ENCODE measurements at places on chromosomes 7 and 10. TPM values are rescaled to one million over a fixed set of nuclear protein-coding genes. Genes with fewer than 3 reads are reported as not detected.
A peak's percentile ranks its signal among the peaks of the same experiment; 100 is the strongest.

DNA sequence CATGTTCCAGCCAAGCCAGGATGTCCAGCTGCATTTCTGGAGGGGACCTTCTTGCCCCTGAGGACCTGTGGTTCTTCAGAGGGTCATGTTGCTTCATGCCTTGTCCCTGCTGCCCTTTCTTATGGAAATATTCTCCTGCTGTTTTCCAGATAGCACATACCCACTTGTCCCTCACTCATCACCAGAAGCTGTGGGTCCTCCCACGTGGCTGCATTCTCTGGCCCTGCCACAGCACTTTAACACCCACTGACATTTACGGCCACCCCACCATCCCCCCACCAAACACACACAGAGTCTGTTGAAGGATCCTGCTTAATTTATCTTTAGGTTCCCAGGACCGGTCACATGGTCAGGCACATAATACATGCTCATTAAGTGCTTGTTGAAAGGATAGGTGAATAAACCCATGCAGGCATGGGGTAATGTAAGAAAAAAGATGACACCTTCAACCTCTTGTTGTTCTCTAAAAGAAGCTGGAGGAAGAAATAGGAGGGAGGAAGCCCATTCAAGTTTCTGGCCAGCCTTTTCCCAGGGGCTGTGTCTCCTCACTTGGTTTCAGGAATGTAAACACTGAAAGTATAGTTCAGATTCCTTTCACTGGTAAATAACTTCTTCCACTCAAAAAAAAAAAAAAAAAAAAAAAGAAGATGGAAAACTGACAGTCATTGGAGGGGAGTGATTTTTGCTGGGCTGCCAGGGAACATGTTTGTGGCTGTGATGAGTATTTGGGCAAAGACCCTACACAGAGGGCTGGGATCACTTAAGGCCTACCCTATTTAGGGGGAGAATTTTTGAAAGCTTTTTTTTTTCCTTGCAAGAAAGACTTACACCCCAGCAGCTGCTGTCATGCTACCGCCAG is 19.8 kb upstream of the BMPER start:
- H3K4me3 ChIP-seq, result no peak overlapping the region
- H3K4me1 ChIP-seq, result no peaks in the 10 kb centered on the region
- no peak for DNase-seq
- no peak overlapping the region for H3K27ac ChIP-seq
- peaks cover 3% of the 10 kb centered on the region for H3K27me3 ChIP-seq
- H3K36me3 ChIP-seq, result no peaks in the 10 kb centered on the region

The CUBN gene
- 0.30 TPM for total RNA-seq

- H3K27ac ChIP-seq, result no peak within 1 kb of the TSS
- no peak for DNase-seq
- no peak within 1 kb of the TSS for H3K4me3 ChIP-seq
- H3K27me3 ChIP-seq, result peaks cover 7% of the 10 kb centered on the region
- no peaks in the 10 kb centered on the region for H3K36me3 ChIP-seq
Observed at GRCh38 chr10:17808971-17809841, at the start of gene MRC1. MRC1 (plus strand) TSS chr10:17809348; CDS start chr10:17809466, 118 bp downstream.

GRCh38 chr7:133513608-133514007 is 260.7 kb downstream of the EXOC4 start:
- peaks cover 3% of the 10 kb centered on the region for H3K4me1 ChIP-seq
- H3K27ac ChIP-seq, result no peak overlapping the region
- no peaks in the 10 kb centered on the region for H3K27me3 ChIP-seq

GRCh38 chr7:139942636-139943035 is 113.6 kb downstream of the TBXAS1 start:
- H3K36me3 ChIP-seq, result no peaks in the 10 kb centered on the region
- H3K4me3 ChIP-seq, result no peak overlapping the region
- H3K4me1 ChIP-seq, result peaks cover 12% of the 10 kb centered on the region
- H3K27me3 ChIP-seq, result peaks cover 12% of the 10 kb centered on the region
- DNase-seq, result no peak

The IDI2 gene
- not detected for total RNA-seq

DNA sequence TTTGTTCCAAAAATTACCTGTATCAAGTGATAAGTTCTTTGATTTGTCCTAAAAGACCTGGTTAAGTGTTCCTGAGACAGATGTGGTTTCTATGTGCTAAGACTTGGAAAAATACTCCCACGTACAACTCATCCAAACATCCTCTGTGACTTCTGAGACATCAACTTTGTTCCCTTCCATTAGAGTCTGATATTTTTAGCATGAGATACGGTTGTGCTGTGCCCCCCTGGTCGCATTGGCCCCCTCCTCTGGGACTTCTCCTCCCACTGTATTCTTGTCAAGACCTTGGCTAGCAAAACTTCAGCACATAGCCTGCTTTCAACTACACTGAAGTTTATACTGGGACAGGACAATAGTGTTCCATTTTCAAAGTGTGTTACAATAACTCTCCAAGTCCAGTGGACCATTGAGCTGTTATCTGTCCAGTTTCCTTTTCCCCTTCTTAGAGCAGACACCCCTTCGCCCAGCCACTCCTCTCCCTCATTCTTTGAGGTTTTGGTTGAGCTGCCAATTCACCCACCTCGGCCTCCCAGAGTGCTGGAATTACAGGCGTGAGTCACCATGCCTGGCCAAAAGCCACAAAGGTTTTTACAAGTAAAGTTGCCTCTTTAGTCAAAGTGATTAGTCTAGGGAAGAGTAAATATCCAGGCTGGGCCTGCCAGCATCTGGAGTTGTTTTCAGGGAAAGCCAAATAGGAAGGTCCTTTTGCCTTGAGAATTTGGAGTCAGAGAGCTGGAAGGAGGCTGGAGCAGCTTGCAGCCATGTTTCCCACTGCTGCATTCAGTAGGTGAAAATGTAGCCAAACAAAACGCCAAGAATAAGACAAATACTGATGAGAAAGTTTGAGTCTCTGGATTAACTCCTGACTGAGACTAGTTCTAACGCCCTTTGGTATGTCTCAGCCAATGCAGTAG is 17.8 kb upstream of the PDLIM1 start:
- H3K4me1 ChIP-seq, result peaks cover 24% of the 10 kb centered on the region
- H3K27me3 ChIP-seq, result peaks cover 12% of the 10 kb centered on the region
- H3K27ac ChIP-seq, result no peak overlapping the region

DNA sequence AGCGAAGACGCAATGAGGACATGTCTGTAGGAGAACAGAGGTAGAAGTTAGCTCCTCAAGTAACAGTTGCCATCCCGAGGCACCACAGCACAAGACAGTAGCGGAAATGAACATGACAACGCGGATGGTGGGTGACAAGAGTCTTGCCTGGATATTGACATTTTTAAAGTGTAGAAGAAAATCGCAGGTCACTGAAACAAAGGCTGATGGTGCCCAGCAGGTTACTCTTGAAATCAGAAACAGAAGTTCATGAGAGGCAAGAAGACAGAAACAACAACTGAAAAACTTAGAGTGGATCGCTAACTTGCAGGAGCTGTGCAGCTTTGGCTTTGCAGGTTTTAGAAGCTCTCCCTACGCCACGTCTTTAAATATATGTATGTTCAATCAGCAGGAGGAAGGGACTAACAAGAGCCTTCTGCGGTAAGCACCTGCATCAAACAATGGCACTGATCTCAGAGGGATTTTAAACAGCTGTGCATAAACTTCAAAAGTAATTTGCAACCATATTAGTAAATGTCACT is 1.8 kb downstream of the PRKCQ start:
- peaks cover 69% of the 10 kb centered on the region for H3K4me1 ChIP-seq
- DNase-seq, result no peak
- H3K4me3 ChIP-seq, result peak overlapping the region; percentile 91
- H3K27me3 ChIP-seq, result no peaks in the 10 kb centered on the region

The LRRC18 gene
- not detected for total RNA-seq

The GPR158 gene
- 0.34 TPM for total RNA-seq

GRCh38 chr7:129923709-129924108 is 29.1 kb downstream of the UBE2H start:
- H3K4me1 ChIP-seq, result peaks cover 16% of the 10 kb centered on the region
- no peak overlapping the region for H3K4me3 ChIP-seq
- DNase-seq, result no peak
- no peaks in the 10 kb centered on the region for H3K27me3 ChIP-seq

GRCh38 chr7:30428246-30429155 is 50.1 kb downstream of the NOD1 start:
- H3K4me1 ChIP-seq, result no peaks in the 10 kb centered on the region
- DNase-seq, result no peak
- H3K27ac ChIP-seq, result no peak overlapping the region
- H3K4me3 ChIP-seq, result no peak overlapping the region

The ANKRD61 gene
- 0.25 TPM for total RNA-seq

DNA sequence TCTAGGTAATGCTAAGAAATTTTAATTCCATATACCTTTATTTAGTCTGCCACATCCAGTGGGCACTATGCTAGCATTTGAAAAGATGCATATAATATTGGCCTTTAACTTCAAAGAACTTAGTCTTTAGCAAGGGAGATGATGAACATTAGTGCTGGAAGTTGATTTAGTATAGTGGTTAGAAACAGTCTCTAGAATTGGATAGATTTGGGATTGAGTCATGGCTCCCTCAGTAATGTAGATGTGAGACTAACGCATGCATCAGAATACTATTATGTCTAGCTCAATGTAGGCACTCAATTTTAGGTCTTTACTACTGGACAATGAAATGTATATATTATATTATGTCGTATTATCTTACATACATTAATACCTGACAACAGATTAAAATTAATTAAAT is 5.8 kb downstream of the DKK1 start:
- no peaks in the 10 kb centered on the region for H3K36me3 ChIP-seq
- no peaks in the 10 kb centered on the region for H3K4me1 ChIP-seq
- no peak overlapping the region for H3K4me3 ChIP-seq
- no peak overlapping the region for H3K27ac ChIP-seq
- peaks cover 10% of the 10 kb centered on the region for H3K27me3 ChIP-seq
- no peak for DNase-seq

The CNNM1 gene
- total RNA-seq, result 0.21 TPM

GRCh38 chr7:34073676-34074075 is 168.3 kb downstream of the BMPER start:
- H3K27me3 ChIP-seq, result no peaks in the 10 kb centered on the region
- no peak overlapping the region for H3K4me3 ChIP-seq
- DNase-seq, result no peak
- H3K4me1 ChIP-seq, result no peaks in the 10 kb centered on the region

Data from activated T-helper 2 cell treated with anti-CD3 and anti-CD28 coated beads, Interferon-gamma antibody, Interleukin-2, Interleukin-4, amounts not matched to agents 10 μg/mL and 5 μg/mL and 100 μg/mL, durations not matched to agents 14 hours and 24 hours and 36 hours (primary cell).